ENCODE measurements at places on chromosomes 13 and 19.

DNA sequence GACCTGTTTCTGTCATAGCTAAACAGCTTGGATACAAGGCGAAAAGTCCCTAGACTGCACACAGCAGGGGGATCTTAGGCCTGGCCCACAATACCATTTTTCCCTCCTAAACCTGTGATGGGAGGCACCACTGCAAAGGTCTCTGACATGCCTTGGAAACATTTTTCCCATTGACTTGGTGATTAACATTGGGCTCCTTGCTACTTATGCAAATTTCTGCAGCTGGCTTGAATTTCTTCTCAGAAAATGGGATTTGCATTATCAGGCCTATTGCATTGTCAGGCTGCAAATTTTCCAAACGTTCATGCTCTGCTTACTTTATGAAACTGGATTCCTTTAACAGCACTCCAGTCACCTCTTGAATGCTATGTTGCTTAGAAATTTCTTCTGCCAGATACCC, 136.2 kb upstream of the TSHZ3 start:
- DNase-seq, result no peak
- H3K27ac ChIP-seq, result no peak overlapping the region
- H3K4me1 ChIP-seq, result no peaks in the 10 kb centered on the region
- no peak overlapping the region for H3K4me3 ChIP-seq
- no peaks in the 10 kb centered on the region for H3K27me3 ChIP-seq

- no peak for DNase-seq
- H3K27me3 ChIP-seq, result no peaks in the 10 kb centered on the region
- H3K27ac ChIP-seq, result no peak overlapping the region
- no peaks in the 10 kb centered on the region for H3K4me1 ChIP-seq
- peaks cover 2% of the 10 kb centered on the region for H3K36me3 ChIP-seq
Measured at GRCh38 chr13:77729502-77730221, 32.2 kb downstream of the SLAIN1 start.

DNA sequence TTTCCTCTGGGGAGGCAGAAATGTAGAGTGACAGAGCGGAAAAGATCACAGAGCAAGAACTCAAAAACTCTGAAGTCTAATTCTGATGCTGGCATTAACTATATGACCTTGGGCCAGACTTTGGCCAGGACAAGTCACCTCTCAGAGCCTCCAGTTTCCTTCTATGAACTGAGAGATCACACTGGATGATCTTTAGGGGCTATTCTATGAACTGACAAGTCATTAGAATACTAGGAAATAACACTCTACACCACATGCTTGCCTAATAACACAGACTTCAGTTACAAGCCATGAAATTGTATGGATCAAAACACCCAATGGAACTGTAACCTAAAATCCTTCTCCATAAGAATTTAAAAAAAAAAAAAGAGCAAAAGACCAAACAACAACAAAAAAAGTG, 16.9 kb downstream of the SLC25A30 start:
- H3K4me3 ChIP-seq, result no peak overlapping the region
- no peak overlapping the region for H3K27ac ChIP-seq
- no peak for DNase-seq
- no peaks in the 10 kb centered on the region for H3K27me3 ChIP-seq

DNA sequence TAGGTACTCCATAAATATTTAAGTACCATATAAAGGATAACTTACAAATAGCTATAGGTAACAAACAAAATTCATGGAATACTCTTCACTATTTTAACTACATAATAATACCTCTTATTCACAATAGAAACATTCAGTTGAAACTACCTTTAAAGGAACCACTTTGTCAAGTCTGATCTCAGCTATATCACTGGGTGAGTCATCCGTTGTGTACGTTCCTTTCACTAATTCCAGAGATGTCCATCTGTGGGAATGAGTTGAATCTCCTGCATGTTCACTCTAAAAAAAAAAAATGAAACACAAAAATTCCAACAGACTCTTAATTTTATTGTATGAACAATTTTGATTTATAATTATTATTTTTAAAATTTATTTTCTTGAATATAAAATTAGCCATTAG, 149.4 kb upstream of the FBXL3 start:
- no peaks in the 10 kb centered on the region for H3K4me1 ChIP-seq
- H3K4me3 ChIP-seq, result no peak overlapping the region
- DNase-seq, result no peak
- H3K27me3 ChIP-seq, result no peaks in the 10 kb centered on the region
- peaks cover 44% of the 10 kb centered on the region for H3K36me3 ChIP-seq
- no peak overlapping the region for H3K27ac ChIP-seq

DNA sequence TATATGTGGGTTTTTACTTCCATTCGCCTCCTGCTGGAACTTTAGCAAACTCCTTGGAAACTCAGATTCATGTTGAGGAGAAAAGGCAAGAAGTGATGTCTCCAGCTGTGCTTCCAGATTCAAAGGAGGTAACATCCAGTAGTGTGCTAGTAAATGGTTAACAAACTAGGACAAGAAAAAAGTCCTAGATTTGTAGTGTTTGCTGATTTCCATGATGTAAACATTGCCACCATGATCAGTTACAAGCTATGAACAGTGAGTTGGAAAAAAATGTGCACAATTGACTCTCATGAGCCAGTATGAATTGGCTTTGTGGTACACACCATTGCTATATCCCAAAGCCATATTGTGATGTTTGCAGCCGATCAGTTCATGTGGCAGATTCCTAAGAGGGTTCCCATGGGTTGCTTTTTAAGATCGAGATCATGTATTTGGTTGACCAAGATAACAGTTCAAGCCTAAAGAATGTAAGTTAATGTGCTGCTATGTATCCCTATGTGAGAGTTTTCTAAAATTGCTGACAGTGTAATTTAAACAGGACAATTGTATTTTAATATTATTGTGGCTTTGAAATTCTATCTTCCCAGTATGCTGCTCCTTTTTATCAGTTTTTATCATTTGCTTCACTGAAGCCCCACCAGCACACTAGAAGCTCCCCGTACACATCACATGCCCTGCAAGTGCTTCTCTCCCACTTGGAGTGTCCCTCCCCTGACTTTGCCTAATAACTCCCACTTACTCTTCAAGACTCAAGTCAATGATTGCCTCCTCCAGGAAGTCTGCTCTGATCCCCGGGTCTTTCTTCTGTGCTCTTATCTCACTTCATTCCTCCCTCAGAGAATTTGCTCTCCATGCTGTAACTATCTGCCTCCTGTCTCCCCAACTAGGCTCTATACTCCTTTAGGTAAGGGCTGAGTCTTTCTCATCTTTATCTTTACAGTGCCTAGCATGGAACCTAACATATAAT, 148.3 kb downstream of the RGCC start:
- no peaks in the 10 kb centered on the region for H3K36me3 ChIP-seq
- H3K27me3 ChIP-seq, result no peaks in the 10 kb centered on the region
- H3K4me3 ChIP-seq, result no peak overlapping the region
- DNase-seq, result no peak

DNA sequence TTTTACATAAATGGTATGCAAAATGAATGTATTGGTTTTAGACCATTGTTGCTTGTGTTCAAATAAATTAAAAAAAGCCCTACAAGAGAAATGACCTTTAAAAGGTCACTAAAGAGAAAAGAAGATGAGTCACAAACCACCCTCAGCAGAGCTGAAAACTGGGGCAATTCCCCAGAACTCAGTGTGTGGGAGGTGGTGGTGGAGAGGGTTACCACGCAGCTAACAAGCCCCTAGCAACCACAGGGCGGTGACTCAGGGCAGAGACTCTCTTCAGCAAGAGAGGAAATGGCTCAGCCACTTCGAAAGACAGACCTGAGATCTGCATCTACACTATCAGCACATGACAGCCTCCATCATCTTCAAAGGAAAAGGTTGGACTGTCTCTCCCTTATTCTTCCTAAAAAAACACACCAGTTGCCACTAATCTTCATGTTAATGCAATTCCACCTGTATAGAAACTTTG, 29.4 kb upstream of the NDFIP2 start:
- no peak overlapping the region for H3K27ac ChIP-seq
- no peak overlapping the region for H3K4me3 ChIP-seq
- H3K36me3 ChIP-seq, result no peaks in the 10 kb centered on the region
- DNase-seq, result no peak
- no peaks in the 10 kb centered on the region for H3K4me1 ChIP-seq
